ENCODE measurements at places on chromosomes 4 and X. TPM values are rescaled to one million over a fixed set of nuclear protein-coding genes. Genes with fewer than 3 reads are reported as not detected.

ANOS1 gene
- 0.33 TPM for total RNA-seq

- no peak for DNase-seq
Measured at GRCh38 chr4:131258361-131258760, 1890.7 kb upstream of the PCDH10 start.

DNA sequence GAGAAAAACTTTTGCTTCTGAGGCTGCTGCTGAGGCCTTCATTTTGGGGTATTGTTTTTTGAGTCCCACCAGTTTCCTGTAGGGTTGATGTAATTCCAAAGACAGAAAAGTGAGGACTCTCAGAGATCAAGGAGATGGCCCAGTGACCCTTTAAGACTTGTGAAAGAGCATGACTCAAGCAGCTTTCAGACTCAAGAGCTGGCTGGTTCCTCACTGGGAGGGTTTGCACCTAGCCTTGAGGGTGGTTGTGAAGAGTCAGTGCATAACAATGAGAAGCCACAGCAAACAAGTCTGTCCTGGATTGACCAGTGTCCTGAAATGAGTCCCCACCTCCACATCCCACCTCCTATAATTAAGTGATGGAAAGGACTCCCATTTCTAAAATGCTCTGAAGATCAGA, 89.2 kb downstream of the NHS start:
- no peak for DNase-seq

GRCh38 chr4:110533590-110533910, 57.6 kb downstream of the ENPEP start:
- DNase-seq = no peak

DNA sequence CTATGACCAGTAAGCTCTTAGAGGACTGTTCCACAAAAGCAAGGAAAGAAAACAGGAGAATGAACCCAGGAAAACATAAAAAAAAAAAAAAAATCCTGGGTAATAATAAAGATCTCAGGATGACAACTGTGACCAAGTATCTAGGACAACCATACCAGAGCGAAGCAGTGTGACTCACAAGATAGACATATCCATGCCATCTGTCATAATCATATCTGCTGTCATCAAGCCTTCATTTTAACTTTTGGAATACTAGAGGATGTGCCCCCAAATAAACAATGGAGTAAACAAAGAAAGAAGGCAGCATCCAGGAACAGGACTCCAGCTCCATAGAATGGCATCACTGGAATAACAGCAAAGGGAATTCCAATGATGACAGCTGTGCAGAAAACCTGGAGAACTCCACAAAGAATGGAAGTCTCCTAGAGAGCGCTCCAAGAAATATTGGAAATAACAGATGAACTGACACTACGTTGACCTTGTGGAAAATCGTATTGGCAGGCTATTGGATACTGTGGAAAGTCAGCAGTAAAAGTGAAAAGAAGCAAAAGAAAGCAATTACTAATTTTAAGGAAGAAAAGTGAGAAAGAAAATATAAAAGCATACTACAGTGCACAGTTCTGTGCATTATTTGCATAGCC, 35.3 kb downstream of the HPGDS start:
- DNase-seq = no peak

All from Calu3 (cell line).